ENCODE measurements at places on chromosomes 4 and X.

DNA sequence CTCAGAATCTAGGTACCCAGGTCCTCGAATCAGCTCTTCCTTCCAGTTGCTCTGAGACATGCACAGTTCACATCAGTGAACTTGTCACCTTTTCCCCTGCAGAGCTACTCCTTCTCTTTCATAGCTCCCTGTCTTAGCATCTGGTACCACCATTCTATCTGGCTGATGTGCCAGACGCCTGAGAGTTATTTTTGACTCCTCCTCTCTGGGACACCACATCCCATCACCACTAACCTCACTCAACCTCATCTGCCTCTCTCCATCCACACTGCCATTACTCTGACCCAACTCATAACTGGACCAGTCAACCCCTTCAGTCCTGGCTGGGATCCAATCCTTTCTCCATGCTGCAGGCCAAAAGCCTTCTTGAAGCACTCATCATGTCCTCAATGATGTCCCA, 44.5 kb downstream of the SLC2A9 start:
- DNase-seq, result no peak

GRCh38 chrX:149638860-149639259, 7.3 kb upstream of the TMEM185A start:
- no peak for DNase-seq

- no peak for DNase-seq
These were observed 763 bp downstream of the USP38 start for GRCh38 chr4:143185253-143186107.

DNA sequence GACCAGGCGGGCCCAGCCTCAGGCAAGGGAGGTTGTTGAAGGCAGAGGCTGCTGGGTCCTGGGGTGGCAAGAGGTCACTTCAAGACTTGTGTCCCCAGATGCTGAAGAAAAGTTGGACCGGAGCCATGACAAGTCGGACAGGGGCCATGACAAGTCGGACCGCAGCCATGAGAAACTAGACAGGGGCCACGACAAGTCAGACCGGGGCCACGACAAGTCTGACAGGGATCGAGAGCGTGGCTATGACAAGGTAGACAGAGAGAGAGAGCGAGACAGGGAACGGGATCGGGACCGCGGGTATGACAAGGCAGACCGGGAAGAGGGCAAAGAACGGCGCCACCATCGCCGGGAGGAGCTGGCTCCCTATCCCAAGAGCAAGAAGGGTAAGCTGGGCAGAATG, 4.4 kb downstream of the PQBP1 start:
- no peak for DNase-seq

DNA sequence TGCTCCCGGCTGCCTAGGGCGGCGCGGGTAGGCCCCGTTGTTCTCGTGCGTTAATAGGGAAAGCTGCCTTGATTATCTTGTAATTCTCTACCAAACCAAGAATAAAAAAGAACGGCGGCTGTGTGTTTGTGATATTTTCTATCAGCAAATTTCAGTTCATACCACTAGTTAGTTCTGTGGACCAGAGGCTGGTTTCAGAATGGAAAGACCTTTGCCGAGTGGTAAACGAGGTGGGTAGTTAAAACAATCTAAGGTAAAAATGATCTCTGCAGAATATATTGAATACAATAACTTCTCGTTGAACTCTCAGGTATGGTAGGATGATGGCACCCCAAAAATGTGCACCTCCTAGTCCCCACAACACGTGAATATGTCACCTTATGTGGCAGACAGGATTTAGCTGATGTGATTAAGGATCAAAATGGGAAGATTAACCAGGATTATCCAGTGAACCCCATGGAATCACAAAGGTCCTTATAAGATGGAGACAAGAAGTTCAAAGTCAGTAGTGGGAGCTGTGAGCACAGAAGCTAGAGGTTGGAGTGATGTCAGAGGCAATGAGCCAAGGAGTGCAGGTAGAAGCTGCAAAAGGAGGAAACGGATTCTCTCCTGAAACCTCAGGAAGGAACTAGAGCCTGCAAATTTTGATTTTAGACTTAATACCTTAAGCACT, 574 bp upstream of the CFAP97 start:
- no peak for DNase-seq

DNA sequence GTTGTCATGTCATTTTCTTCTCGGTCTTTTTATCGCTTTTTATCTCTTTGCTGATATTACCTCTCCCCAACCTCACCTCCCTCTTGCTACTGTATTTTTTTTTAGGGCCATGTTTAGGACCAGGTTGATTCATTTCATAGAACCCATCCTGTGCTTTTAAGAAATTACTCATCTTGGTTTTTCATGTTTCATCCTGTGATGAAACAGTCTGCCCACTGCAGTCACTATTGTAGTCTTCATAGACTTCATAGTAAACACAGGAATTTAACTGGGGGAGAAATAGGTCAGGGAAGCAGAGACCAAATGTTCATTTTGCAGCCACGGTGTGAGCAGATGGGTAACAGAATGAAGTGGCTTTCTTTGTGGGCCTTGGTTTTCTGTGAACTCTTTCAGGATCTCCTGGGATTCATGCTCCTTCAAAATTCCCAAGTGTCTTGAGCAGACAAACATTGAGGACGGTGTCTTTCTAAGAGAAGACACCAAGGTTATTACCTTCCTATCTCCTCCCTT, 161.8 kb downstream of the NAA11 start:
- no peak for DNase-seq

- DNase-seq, result no peak
These were observed 317.1 kb downstream of the UNC5C start for GRCh38 chr4:95231681-95232080.

DNA sequence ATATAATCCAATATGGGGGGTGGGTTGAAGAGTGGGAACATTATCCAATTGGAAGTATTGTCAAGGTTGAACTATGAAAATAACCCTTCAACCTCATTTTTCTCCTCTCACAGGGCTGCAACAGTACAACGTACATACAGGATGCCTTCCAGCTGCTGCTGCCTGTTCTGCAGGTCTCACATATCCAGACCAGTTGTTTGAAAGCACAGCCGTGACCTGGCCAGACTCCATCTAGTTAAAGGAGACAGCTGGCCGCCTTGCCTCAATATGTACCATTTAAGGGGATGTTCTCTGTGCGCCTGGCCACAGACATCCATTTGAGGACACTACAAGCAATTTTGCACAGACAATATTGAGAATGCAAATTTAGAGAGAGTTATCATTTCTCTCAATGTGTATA, 75.7 kb downstream of the FAM114A1 start:
- DNase-seq, result no peak

GRCh38 chrX:1537031-1537715, at the start of gene P2RY8:
Gene P2RY8 (minus strand): TSS chrX:1537185. CDS start chrX:1466558, 70,627 bp downstream.
- DNase-seq, result peak; percentile 81

- no peak for DNase-seq
These were observed 21.7 kb downstream of the LETM1 start for GRCh38 chr4:1834047-1834775.

DNA sequence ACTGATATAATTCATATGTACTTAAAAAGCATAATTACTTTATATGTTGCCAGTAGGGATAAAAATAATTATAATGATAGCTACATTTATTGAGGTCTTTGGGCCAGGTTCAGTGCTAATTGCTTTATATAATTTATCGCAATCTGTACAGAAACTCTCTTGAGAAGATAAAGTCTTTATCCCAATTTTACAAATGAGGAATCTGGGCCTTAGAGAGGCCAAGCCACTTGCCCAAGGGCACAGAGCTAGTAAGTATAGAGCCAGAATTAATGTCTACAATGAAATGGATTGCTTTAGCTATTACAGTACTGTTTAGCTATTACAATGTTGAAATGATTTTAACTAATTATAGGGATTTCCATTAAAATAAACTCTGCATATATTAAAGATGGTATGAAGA, 30.6 kb upstream of the TBC1D1 start:
- no peak for DNase-seq

DNA sequence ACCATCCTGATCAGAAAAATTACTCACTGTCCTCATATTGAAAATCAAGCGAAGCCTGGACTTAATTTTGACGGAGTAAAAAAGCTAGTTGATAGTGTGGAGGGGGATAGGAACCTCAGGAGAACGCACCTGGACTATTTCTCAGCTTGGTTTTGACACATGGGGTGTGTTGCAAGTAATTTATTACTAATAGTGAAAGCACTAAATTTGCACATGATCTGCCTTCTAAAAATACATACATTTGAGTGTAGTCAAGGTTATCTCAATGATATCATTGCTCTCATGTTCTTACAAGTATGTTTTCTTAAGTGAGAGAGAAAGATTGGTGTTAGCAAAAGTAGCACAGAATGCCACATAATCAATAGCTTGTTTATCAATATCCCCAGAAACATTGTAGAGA, 29.5 kb downstream of the LRIT3 start:
- no peak for DNase-seq

DNA sequence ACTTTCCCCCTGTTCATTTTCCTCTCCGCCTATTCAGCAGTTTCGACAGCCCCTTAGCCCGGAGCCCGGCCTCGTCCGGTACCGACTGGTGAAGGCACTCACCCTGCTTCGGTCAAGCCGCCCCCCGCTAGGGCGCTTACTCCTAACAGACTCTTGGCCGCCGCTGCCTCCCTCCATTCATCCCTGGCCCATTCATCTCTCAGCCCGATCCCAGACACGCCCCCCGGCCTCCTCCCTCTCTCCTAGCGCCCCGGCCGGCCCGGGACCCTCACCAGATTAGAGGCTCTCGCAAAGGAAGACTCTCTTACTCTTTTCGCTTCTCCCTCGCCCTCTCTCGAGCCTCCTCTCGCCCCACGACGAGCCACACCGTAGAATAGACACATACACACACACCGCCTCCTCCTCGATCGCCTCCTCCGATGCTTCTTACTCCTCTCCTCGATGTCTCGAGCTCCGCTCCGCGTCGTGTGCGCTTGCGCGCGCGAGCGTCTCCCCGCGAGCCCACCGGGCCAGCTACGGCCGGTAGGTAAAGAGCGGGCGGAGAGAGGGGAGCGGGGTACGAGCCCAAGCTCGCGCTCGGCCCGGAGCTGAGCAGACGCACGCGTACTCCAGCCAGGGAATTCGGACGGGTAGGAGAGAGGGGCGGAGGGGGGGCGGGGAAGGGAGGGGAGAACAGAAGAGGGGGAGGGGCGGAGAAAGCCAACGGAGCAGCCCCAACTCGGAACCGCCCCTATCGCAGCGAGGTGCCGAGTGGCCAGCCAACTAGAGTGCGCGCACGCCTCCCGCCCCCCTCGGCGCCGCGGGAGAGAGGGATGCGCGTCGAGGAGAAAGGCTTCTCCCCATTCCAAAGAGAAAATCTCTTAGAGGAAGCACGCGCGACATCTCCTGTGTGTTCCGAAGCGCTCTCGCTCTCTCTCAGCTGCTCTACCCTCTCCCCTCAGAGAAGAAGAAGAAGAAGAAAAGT, at the start of gene WNK3:
TSS of gene WNK3 (minus strand) at position 633 of the 964 bp plus-strand sequence.
- peak; percentile 12 for DNase-seq

- DNase-seq, result no peak
These were observed 10.4 kb downstream of the CORIN start for GRCh38 chr4:47827343-47828047.

DNA sequence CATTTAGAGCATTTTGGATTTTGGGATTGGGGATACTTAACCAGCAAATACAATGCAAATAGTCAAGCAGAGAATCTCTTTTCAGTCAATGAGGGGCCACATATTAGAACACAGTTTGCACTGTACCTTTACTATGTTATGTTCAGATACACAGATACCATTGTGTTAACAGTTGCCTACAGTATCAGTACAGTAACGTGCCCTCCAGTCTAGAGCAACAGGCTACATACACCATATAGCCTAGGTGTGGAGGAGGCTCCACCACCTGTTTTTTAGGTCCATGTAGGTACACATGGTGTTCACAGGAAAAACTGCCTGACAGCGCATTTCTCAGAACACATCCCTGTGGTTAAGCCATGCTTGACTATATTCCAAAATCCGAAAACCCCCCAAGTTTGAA, 9.1 kb downstream of the GRPEL1 start:
- no peak for DNase-seq

DNA sequence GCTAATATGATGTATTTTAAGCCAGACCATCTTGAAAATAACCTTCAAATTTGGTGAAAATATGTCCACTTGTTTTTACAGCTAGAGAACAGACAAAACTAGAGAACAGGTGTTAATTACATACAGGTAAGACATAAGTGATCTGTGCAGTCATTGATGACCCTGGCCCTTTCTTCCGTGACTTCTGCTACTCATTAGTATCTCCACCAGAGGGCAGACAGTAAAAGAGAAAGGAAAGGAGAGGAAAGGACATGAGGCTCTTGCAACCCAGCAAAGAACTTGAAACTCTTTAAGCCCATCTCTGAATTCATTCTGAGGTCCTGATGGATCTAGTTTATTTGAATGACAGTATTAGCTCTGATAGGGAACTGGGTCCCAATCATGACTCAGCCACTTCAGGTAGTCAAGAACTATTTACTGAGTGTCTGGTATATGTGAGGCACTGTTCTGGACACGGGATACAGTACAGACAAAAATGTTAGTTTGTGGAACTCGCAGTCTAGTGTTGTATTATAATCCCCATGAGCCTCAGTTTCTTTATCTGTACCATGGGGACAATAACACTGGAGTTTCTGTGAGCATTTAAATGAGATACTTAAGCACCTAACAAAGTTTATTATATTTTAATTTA, 121.0 kb upstream of the TEX13D start:
- DNase-seq, result no peak

DNA sequence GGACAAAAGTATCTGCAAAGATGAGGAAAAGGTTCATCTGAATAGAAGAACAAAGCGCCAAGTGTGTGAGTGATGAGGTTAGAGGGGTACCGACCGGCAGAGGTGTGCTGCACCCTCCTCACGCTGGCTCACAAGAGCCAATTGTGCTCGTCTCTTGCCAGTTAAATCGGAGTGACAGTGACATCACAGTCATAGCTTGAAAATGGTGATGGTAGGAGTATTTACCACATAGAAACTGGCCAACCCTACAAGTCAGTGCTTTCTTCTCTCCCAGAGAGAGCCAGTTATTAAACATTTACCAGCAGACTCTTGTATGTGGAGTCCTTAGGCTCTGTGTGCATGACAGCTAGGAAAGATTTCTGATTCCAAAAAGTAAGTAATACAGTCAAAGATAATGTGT, 32.4 kb downstream of the CLDN22 start:
- no peak for DNase-seq

DNA sequence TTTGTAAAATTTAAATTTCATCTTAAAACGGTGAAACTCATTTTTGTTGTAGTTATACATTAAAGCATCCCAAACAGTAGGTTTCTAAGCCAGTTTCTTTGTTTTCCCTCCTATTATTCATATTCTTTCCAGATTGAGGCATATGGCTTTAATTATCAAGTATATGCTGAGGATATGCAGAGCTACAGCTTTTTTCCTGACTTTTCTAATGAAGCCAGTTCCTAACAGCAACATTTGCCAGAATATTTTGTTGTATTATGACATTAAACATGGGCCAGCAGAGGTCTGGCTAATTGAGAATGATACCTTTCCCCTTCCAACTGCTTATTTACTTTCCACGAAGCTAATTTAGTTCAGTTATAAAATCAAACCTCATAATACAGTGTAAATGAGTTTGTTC, 75.3 kb downstream of the SLIT2 start:
- DNase-seq, result no peak

- DNase-seq, result no peak
These were observed 67.9 kb downstream of the FAM114A1 start for GRCh38 chr4:38935391-38936073.

- no peak for DNase-seq
These were observed 548.0 kb upstream of the IGFBP7 start for GRCh38 chr4:57658188-57658587.

- no peak for DNase-seq
These were observed 36.9 kb downstream of the EVC start for GRCh38 chr4:5747738-5748375.
